Fibroblast of skin of abdomen (primary cell): ENCODE measurements at places on chromosomes 16 and 17.

- no peak for DNase-seq
Measured at GRCh38 chr16:4601036-4601863, 13.4 kb downstream of the UBALD1 start.

DNA sequence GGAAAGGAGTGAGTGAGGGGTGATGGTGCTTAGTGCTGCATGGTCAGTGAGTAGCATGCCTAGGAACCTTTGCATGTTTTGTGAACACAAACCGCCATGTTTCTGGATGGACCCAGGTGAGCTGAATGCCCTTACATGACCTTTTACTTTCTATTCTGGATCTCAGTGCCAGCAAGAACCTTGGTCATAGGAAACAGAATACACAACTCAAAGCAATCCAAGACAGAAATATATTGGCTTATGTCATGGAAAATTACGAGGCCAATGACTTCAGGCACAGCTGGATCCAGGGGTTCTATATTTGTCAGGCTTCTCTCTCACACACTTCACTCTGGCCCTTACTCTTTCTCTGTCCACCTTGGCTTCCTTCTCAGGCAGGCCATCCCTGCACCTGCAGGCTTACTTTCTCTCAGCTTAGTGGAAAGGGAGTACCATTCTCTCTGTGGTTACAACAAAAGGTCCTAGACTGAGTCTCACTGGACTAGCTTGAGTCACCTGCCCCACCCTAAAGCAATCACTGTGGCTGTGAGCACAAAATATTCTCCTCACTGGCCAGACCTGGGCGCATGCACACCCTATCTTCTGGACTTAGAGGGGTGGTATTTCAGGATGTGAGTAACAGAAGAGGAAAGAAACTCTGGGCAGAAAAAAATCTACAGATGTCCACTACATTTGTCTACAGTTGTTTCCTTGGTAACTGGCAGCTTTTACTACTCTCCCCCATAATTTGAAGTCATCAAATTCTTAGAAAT is 20.4 kb upstream of the CPNE2 start:
- peak; percentile 34 for DNase-seq

DNA sequence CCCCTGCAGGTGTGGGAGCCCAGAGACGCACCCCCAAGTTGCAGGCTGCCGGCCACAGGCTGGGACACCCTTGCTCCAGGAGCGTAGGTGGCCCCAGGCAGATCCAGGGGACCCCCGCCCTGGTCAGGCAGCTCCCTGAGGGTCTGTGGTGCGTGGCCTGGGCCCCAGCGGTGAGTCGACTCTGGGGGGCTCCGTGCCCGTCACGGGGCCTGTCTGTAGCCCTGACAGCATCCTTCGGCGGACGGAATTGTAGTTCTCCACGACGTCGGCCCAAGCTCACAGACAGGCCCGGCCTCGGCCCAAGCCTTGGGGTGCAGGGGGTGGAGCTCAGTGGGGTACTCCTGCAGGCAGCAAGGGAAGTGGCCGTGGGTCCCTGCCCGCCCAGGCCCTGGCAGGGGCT is 82.9 kb downstream of the LMF1 start:
- DNase-seq: no peak

DNA sequence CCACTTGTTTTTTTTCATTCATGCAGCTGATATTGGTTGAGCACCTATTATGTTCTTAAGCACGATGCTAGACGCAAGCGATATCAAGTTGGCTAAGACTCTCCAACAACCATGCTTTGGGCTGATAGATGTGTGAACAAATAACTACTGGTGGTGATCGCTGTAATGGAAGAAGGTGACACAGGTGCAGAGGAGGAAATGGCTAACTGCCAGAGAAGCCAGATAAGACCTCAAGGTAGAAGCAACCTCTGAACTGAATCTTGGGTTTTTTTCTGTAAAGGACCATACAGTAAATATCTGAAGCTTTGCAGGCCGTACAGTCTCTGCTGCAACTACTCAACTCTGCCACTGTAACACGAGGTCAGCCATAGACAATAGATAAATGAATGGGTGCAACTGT is 97.9 kb downstream of the C17orf67 start:
- no peak for DNase-seq

DNA sequence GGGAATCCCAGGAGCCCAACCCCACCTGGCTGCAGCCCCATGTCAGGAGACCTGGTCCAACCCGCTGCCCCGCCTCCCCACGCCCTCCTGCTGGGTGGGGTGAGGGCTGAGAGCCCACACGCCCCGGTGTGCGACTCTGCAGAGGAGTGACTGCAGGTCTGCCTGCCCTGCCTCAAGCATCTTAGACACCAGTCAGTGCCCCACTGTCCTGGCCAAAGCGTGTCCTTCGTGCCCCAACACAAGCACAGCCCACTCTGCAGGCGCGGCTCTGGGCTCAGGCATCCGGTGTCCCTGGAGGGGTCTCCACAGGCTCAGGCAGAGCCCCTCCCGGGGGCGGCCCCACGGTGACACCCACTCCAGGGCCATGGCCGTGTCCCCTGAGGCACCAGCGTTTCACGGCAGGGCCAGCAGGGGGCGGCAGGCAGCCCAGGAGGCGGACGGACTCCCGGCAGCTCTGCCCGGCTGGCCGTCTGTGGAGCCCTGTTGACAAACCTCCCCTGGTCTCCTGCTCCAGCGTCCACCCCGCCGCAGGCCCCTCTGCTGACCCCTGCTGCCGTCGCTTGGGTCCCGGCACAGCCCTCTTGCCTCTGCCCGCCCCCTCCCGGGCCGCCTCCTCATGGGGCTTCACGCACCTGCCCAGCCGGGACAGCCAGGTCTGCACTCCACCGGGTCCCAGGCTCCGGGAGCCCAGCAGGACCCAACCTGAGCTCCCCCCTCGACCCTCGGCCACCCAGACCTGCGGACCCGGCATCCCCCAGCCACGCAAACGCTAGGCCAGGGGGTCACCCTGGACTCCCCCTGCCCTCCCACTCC is 8.6 kb upstream of the UBE2I start:
- peak; percentile 23 for DNase-seq

DNA sequence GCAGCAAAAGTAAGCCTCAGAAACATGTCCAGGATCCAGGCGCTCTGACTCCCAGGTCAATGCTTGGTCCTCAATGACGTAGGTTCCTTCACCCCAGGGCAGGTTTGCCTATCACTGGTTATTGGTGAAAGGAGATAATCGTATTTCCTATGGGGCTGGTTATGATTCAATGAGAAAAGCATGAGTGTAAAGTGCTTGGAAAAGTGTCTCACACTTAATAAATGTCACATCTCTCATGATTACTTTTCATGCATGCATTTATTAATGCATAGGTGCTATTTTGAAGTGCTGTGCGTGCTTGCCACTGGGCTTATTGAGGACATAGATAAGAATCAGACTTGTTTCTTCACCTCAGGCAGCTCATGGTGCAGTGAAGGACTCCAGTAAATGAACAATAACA is 10.4 kb upstream of the CDH13 start:
- DNase-seq: no peak

GRCh38 chr17:50056217-50056960 is 479 bp downstream of the ITGA3 start:
- peak; percentile 60 for DNase-seq

GRCh38 chr16:88750854-88751253 is 34.2 kb downstream of the PIEZO1 start:
- DNase-seq: no peak

- no peak for DNase-seq
Measured at GRCh38 chr17:46770439-46770817, 48.1 kb downstream of the WNT3 start.

GRCh38 chr16:67036323-67036741 is 7.4 kb downstream of the CBFB start:
- DNase-seq: peak; percentile 17

- no peak for DNase-seq
Measured at GRCh38 chr16:13077816-13078215, 176.4 kb downstream of the SHISA9 start.

GRCh38 chr16:26724189-26724588 is 342.5 kb upstream of the C16orf82 start:
- DNase-seq: no peak

GRCh38 chr17:41782142-41782541 is 4.4 kb downstream of the JUP start:
- no peak for DNase-seq

DNA sequence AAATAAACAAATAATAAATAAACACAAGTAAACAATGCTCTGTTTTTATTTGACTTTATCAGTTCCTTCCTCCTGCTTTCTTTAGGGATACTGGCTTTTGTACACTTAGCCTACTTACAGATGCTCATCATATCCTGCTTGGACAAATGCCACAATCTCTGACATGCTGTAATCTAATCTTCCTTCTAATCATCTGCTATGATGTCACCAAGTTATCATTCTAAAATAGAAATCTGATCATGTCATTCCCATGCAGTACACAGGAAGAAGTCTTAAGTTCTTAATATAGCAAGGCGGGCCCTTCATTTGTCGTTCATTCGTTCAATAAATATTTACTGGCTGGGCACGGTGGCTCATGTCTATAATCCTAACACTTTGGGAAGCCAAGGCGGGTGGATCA is 9.1 kb upstream of the UBB start:
- peak; percentile 78 for DNase-seq

DNA sequence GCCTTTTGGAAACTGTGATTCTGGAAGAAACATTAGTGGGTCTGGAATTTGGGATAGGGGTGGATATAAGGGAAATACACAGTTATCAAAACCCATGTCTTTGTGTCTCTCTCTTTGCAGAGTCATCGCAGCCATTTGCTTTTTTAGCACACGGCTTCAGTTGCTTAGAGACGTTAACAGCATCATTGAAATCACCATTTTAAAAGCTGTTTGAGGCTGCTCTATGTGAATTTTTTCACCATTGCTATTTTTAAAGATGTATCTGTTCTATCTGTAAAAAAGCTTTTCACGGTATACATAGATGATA is 47.3 kb downstream of the OMG start:
- DNase-seq: no peak

- DNase-seq: peak; percentile 92
Measured at GRCh38 chr17:65287040-65287439, 149.9 kb downstream of the RGS9 start.

DNA sequence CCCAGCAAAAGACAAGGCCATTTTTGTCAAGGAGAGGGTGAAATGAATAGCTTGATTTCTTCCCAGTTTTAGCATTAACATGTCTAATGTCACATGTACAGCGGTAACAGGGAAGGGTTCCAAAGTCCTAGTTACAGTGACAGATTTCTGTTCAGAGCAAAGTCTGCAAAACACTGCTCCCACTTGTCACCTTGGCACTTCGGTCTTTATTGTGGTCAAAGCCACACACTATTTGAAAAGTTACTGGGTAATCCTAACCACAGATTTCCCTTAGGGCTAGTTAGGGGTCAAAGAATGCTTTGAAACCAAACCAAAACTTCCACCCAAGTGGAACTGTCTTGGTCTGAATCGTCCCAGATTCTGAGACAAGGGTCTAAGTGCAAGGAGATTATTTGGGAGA is 455.6 kb downstream of the HS3ST3B1 start:
- DNase-seq: no peak

GRCh38 chr17:55625521-55625920 is 97.1 kb downstream of the TMEM100 start:
- DNase-seq: no peak

DNA sequence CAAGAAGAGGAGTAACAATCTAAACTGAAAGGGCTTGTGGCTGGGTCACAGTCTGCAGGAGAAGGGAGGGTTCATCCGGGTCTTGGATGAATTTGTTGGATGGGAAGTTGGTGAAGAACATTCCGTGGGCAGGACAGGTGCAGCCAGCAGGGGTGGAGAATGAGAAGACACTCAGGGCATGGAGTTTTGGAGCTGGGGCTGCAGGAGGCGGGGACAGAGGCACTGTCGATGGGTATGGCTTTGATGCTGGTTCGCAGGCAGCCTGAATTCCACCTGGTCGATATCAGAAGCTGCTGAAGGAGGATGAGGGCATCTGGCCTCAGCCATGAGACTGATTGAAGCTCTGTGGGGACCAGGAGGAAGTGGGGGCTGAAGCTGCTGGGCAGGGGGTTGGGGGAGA is 36.1 kb upstream of the CBFA2T3 start:
- DNase-seq: no peak

- no peak for DNase-seq
Measured at GRCh38 chr16:58018803-58019202, 6.8 kb upstream of the MMP15 start.

GRCh38 chr16:85462714-85463611 is 150.2 kb upstream of the GSE1 start:
- no peak for DNase-seq

DNA sequence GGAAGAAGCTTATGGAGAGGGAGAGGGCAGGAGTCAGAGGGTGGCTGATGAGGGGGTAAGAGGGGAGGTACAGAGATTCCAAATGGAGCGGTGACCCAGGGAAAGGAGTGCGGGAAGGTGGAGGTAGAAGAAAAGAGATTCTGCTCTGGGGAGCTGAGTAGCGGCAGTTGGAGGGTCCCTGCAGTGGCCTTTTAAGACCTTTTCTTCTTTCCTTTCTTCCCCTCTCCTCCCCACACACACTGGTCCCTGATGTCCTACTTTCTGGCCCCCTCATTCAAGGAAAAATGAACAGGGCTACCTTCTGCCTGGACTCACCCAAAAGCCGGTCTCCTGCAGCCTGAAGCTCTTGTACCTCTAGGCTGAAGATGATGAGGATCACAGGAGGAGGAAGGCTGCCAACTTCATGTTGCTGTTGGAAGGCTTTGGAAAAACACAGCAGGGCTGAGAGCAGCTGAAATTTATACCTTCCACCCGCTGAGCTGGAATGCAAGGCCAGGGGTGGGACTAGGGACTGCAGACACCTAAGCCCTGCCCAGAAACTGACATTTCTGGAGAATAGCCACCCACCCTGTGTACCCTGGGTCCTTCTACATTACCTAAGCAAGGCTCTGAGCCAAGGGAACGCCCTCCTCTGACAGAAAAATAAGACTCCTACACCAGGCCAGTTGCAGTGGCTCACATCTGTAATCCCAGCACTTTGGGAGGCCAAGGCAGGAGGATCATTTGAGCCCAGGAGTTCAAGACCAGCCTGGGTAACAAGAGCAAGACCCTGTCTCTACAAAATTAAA is 9.4 kb upstream of the HEATR6 start:
- peak; percentile 60 for DNase-seq

GRCh38 chr17:17156107-17156506 is 50.0 kb downstream of the PLD6 start:
- peak; percentile 47 for DNase-seq

GRCh38 chr16:26344240-26344776 is 652.5 kb downstream of the HS3ST4 start:
- DNase-seq: no peak

DNA sequence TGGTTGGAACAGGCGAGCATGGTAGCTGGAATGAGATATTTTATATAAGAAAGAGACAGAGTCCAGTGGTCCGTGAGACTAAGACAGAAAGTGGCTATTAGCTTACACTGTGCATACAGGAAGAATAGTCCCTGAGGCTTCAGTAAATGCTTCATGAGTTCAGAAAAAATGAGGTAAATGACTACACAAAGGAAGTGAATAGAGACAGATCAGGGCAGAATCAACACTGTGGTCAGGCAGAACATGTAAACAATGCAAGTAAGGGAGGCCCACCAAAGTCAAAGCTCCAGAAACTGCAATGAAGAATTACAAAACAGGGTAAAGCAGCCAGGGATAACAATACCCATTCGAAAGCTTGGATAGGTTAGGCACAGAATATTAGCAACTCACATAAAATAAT is 4.8 kb downstream of the ABCA10 start:
- no peak for DNase-seq
